ENCODE measurements at places on chromosomes 7 and 10.

DNA sequence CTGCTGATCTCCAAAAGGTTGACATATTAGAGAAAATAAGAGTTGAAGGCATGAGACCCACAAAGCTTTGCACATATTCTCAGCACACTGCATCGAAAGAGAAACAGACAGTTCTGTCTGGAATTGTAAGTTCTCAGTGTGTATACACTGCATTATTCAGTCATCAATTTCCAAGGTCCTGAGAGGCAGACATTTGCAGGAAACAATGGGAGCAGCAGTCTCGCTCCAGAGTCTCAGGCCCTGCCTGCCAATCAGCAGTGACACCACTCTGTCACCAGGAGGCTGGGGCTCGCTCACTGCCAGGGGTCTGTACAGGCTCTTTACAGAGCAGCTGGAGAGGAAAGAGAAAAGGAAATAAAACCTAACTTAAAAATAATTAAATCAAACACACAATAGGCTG, 36.3 kb downstream of the JAZF1 start:
- no peak for DNase-seq

- no peak for DNase-seq
Measured at GRCh38 chr10:35217455-35217854, 90.8 kb downstream of the CREM start.

DNA sequence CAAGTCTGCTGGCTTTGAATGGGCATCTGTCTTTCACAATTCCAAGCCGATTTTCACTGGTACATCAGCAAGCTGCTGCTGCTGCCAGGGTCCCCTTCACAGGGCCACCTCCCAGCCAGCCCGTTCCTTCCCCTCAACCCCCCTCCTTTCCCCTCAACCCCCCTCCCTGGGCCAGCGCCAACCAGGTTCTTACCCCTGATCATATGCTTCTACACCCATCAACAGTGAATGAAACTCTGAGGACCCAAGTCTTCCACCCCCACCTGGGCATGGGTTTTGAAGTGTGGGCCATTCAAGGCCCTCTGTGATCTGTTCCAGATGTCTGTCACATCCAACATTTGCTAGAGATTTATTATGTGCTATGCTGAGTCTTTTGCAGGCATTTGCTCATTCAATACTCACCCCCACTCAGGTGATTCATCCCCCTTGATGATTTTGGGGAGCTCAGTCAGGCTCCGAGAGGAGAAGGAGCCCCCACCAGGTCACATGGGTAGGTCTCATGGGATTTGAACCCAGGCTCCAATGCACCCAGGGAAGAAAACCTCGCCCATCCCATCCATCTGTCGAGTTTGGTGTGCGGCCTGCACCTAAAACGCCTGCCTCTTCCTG, 52.7 kb upstream of the FOXK1 start:
- DNase-seq = no peak

DNA sequence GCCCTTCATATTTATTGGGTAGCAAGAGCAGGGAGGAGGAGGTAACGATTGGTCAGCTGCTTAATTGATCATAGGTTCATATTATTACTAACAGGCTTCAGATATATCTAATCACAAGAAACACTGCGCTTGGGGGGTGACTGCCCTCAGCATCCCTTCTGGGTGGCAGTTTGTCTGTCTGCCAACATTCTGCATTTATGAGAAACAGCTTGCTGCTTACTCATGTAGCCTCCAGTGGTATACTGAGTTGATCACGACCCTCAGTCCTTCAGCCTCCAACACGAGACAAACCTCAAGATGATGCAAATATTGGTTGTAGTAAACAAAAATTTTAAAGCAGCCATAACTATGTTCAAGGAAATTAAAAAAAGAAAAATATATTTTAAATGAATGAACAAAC, 657.8 kb upstream of the PHF14 start:
- DNase-seq = no peak

- DNase-seq = no peak
Measured at GRCh38 chr10:78979938-78980337, 88.8 kb upstream of the ZMIZ1 start.

DNA sequence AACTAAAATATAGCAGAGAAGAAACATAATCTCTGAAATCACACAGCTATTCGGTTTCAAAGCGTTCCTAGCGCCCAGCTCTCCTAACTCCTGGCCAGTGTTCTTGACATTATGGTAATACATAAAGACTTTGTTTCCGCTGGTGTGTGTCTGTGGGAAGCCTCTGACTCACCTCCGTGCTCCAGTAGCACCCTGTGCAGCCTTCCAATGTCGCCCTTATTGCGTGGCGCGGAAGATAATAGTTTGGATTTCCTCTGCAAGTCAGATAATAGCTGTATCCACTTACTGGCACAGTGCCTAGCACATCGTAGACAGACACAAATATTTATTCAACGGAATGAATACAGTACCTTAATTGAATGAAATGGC, 570 bp downstream of the BMS1 start:
- no peak for DNase-seq

DNA sequence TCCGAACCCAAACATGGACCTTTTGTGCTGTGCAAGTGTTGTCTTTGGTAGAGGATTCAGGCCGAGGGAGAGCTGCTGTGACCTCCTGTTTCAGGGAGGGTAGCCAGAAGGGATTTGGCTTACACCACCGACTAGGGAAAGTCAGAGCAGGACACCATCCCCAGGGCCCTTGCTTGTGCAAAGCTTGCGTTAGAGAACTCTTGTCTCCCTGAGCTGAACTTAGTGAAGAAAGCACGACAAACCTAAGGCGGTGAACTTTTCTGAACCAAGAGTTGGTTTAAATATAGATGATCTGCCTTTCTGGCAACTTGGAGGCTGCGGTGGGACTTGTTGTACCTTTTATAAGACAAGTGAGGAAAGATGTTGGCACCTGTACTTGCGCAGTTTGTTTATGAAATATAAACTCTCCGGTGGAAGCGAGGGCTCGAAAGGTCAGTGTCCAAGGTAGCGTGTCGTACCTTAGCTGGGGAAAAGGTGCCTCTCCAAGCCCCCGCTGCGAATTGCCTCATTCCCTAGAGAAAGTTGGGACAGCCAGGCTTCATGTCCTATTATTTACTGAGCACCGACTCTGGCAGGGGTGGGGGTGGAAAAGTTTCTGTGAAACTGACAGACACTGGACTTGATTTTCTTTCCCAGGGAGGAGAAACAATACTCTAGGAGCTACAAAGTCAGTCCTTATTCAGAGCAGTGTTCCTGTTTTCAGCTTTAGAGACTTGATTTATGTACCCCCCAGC, 31.6 kb downstream of the WBP1L start:
- DNase-seq = no peak

GRCh38 chr7:18341756-18342155, 153.8 kb upstream of the HDAC9 start:
- DNase-seq = no peak

- DNase-seq = no peak
Measured at GRCh38 chr7:23237000-23237399, 9.6 kb upstream of the GPNMB start.

- DNase-seq = no peak
Measured at GRCh38 chr7:37448011-37448635, 541 bp downstream of the ELMO1 start.

DNA sequence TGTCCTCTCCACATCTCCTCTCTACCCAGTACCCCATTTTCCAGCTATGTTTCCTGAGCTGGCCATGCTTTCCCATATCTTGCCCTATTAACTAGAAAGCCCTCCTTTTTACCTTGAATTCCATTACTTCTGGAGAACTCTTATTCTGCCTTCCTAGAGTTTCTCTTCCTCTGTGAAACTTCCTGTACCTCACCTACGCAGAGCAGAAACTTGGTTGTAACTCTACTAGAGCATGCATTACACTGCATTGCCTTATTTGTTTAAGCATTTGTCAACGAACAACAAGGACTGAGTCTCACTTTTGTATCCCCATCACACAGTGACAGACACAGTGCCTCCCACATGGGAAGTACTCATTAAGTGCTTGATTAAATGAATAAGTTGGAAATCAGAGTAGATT, 36.4 kb downstream of the VCL start:
- DNase-seq = no peak

DNA sequence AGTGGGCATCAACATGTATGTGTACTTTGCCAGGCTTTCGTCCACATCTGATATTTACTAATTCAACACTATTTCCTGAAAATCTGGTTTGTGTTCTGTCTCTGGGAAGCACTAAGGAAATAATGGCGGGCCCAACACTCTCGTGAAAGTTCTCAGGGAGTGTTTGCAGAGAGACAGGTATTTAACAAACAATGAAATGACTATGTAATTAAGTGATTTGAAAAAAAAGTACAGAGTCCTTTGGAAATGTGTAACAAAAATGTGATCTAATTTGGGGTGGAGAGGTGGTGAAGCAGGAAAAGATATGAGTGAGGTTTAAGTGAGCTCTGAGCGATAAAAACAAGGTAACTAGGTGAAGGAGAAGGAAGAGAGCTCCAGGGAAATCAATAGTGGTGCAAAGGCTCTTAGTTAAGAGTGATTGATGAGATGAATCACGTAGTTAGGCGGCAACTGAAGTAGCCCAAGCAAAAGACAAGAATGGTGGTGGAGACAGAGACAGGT, 95.3 kb upstream of the DNAJB12 start:
- DNase-seq = no peak

DNA sequence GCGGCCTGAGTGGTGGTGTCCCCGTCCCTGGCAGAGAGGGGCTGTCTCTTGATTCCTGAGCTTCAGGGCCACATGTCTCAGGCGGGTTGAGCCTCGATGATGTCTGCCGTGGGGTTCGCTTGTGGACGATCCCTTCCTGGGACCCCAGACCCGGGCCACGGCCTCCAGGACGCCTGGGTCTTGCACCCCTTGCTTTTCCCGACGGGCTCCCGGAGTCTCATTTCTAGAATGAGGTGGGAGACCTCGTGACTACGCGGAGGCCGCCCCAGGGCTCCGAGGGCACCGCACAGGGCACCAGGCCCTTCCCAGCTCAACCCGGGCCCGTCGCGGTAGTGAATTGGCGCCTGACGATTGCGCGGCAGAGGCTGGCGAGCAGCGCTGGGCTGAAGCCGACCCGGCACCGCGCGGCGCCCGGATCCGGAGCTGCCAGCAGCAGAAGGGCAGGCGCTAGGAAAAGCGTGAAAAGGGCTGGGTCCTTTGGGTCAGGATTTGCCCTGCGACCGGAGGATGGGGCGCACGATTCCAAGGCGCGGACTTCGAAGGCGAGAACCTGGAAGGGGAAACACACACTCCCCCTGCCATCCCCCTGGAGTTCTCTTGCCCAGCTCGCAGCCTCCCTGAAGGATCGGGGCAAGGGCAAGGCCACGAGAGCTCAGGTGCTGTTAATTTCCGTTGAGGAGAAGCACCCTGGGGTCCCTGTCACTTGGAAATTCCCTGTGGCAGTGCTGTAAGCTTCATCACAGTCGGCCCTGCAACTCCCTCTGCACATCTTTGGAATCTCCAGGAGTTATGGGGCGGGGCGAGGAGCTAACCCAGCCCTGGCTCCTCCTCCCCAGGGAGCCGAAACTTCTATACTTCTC, 15.5 kb downstream of the TLX1 start:
- no peak for DNase-seq

- DNase-seq = no peak
Measured at GRCh38 chr7:91541641-91542040, 277.4 kb downstream of the FZD1 start.

DNA sequence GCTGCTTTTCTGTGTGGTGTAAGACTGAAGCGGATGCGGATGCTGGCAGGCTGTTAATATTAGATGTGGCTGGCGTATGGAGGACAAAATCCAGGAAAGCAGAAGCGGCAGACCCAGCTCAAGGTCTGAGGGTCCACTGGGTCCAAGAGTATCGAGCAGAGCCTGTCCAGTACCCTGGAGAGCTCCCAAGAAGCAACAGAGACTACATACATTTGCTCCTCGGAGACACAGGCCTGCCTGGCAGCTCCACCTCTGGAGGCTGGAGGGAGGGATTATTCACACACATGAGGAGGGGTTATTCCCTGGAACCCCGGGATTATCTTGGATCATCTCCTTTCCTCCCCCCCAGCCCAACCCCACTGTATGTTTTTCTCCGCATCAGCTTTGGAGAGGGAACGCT, 31.3 kb upstream of the LOXL4 start:
- no peak for DNase-seq

DNA sequence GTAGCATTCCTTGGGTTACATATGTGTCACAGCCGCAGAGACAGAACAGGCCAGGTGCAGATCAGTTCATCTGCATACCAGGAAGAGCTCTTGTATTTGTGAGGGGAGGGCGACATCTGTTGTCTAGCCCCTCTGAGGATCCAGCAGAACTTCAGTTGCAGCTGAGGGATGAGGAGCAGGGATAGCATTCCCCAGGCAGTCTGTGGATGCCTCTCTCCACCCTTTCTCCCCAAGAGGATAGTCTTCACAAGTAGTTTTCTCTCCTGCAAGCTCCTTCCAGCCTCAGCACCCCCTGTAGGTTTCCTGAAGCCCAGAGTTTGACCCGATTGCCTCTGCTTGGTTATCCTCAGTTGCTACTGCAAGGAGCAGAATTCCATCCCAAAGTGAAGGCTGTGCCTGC, 2.6 kb downstream of the SCD start:
- DNase-seq = no peak

DNA sequence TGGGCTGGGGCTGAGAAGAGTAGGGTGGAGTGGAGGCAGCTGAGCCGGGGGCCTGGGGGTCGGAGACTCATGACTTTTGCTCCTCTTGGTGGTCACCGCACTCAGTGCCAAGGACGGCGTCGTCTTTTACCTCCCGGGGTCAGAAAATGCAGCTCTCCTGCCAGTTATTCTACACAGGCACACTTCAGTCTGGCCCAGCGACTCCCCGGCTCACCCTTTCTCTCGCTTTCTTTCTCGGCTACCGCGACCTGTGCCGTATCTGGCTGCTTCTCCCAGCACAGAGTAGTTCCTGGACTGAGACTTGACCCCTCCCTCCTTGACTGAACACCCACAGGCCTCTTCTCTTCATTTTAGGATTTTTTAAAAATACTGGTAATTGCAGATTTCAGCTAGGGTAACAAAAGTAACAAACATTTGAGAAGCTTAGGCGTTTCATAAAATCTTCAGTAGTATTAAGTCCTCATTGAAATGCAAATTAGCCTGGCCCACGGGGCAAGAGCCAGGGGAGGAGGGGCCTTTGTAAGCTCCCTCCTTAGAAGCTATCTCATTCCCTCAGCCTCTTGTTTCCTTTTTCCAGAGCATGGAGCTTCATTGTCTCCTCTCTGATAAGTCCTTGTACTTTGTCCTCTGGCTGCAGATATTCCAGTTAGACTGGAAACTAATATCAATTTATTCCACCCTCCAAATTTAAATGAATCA, 1.1 kb upstream of the PRLHR start:
- DNase-seq = no peak

DNA sequence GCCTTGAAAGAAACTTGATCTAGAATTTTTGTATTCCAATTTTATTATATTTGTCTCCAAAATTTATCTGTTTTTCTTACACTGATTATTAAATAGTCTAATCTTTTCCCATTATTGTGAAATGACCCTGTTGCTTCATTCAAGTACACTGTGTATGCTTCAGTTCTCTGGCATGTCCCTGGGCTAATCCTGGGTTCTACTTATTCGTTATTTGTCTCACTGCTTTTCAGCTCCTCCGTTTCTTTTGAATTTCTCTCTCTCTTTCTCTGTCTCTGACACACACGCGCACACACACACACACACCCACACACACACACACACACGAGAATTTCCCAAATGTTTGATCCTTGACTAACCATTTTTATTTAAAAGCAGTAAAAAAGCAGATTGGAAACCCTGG, 768.6 kb downstream of the NRG3 start:
- DNase-seq = no peak

- DNase-seq = no peak
Measured at GRCh38 chr7:101739775-101740398, 77.5 kb upstream of the CUX1 start.
